ENCODE measurements at places on chromosomes 13 and 19. TPM values are rescaled to one million over a fixed set of nuclear protein-coding genes. Genes with fewer than 3 reads are reported as not detected.

SMIM44 gene
- not detected for polyA plus RNA-seq

ZNF880 gene
- 15.3 TPM for polyA plus RNA-seq

DNA sequence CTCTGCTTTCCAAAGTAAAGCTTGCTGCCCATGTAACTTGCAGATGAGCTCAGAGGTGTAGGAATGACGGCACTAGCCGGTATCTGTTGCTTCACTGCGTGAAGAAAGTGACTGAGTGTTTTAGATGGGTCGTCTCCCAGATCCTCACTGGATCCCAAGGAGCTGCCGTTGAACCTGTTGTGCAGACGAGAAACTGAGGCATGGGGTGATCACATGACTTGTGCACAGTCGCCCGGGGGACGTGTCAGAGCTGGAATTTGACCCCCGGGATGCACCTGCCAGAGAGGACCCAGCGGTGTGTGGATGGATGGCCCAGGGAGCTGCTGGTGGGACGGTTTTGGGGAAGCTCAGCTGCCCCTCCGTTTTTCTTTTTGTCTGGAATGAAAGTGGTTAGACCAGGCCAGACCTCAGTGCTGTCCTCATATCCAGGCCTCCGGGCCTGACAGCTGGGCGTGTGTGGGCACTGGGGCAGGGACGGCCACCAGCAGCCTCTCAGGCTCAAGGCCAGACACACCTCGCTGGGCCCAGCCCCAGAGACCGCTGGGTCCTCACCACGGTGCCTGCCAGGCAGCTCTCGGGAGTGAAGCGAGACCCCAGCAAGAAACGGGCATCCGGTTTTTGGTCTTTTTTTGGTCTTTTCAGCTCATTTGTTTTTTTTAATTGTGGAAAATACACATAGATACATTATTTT lies 12.5 kb downstream of the ARID3A start:
- DNase-seq = no peak

GRCh38 chr19:8046569-8047165 lies 5.9 kb upstream of the CCL25 start:
- DNase-seq = no peak

GRCh38 chr13:20232556-20233277 lies 598 bp upstream of the GJB6 start:
- no peak for DNase-seq

DNA sequence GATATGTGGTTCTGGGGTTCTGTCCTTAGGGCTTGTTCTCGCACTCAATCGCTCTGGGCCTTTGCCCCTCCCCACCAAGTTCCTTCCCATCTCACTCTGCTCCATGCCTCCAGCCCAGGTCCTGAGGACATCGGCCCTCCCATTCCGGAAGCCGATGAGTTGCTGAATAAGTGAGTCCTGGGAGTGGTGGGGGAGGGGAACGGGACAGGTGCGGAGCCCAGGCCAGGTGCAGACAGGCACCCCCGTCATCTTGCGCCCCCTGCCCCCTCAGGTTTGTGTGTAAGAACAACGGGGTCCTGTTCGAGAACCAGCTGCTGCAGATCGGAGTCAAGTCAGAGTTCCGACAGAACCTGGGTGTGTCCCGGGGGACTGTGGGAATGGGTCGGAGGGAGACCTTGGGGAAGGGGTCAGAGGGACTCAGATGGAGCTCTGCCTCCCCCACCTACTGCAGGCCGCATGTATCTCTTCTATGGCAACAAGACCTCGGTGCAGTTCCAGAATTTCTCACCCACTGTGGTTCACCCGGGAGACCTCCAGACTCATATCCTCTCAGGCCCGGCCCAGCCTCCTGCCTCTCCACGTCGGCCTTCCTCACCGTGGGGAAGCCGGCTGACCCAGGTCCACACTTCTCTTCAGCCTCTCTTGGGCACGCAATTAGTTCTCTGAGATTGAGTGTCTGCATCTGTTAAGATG lies 10.1 kb downstream of the FUZ start:
- DNase-seq = no peak

- DNase-seq = no peak
These were observed 98.8 kb upstream of the MYCBP2 start for GRCh38 chr13:77425705-77426104.

- no peak for DNase-seq
These were observed 34.2 kb downstream of the COMP start for GRCh38 chr19:18756896-18757295.

DNA sequence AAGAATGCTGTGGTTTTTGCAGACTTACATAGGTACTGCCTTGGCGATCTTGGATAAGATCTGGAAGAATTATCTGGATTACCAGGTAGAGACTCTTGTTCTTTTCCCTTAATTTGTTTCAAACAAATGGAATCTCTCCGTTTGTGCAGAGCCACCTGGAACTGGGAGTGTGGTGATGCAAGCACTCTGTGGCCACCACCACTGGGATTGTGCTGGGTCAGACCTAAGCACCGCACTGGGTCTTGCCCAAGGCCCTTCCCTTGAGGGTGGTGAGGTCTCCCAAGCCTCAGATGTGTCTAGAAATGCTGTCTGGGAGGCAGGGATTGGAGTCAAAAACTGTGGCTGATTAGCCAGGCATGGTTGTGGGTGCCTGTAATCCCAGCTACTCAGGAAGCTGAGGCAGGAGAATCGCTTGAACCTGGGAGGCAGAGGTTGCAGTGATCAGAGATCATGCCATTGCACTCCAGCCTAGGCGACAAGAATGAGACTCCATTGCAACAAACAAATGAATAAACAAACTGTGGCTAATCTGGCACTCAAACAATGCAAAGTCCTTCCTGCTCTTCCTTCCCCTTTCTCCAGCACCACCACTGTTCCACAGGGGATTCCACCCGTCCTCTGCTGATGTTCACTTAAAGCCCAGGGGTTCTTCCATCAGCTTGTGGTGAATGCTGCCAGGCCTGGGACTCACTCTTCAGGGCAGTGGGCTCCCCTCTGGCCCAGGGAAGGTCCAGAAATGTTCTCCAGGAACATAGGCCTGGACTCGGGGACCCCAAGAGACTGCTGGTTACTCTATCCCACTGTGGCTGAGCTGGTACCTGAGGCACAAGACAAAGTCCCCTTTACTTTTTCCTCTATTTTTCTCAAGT lies 10.8 kb upstream of the CEACAM1 start:
- no peak for DNase-seq

GRCh38 chr13:66113882-66114526 lies 1116.1 kb downstream of the PCDH9 start:
- no peak for DNase-seq

Measured in urinary bladder (tissue), 4 donors.